ENCODE measurements at places on chromosomes 2 and 18.

GRCh38 chr2:143435131-143435530 lies 305.9 kb downstream of the ARHGAP15 start:
- no peak for DNase-seq

- no peak for DNase-seq
These were observed 10.9 kb downstream of the TMEM200C start for GRCh38 chr18:5884375-5884774.

- peak; percentile 34 for DNase-seq
These were observed 72.0 kb downstream of the NYAP2 start for GRCh38 chr2:225471482-225471881.

DNA sequence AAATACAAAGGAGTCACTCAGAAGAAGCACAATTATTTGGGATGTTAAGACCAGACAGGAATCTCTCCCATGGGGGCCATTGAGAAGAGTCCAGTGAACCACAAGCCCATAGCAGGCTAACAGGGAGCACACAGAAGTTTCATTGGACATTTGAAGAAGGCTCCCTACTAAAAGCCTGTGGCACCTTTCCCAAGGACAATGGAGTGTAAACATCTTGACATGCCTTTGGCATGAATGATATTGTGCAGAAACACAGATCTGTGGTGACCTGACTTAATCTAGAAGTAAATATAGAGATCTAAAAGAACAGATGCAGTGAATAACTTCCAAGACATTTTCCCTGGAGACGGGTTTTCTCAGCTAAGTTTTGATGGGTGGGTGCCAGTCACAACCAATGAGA lies 221.5 kb downstream of the EPHA4 start:
- no peak for DNase-seq

GRCh38 chr18:74277296-74277695 lies 14.5 kb downstream of the CYB5A start:
- DNase-seq = no peak
